GM23248 (cell line): ENCODE measurements at places on chromosomes 7 and 10. TPM values are rescaled to one million over a fixed set of nuclear protein-coding genes. Genes with fewer than 3 reads are reported as not detected.

- H3K4me3 ChIP-seq: no peak overlapping the region
- no peak overlapping the region for H3K27ac ChIP-seq
- no peak for DNase-seq
- no peaks in the 10 kb centered on the region for H3K36me3 ChIP-seq
Measured at GRCh38 chr7:92259610-92260247, 14.0 kb downstream of the ANKIB1 start.

- H3K27me3 ChIP-seq: no peaks in the 10 kb centered on the region
- no peak overlapping the region for H3K4me3 ChIP-seq
- peaks cover 28% of the 10 kb centered on the region for H3K4me1 ChIP-seq
- H3K36me3 ChIP-seq: no peaks in the 10 kb centered on the region
Measured at GRCh38 chr10:86855513-86855912, 99.1 kb downstream of the BMPR1A start.

DNA sequence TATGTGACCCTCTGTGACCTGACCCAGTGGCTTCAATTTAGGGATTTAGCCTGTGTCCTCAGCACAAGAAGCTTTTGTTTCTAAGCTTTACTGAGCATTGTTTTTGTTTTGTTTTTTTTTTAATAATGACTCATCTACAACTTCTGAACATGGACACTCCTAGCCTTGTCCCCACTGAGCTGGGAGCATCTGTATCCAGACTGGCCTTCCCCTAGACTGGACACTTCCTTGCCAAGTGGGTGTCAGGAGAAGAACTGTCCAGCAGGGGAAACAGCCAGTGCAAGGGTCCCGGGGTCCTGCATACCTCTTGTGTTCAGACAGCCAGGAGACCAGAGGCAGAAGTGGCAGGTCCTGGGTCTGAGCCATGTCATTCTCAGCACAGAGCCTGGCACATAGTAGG is 108.6 kb downstream of the TMEM130 start:
- no peaks in the 10 kb centered on the region for H3K36me3 ChIP-seq
- H3K27me3 ChIP-seq: no peaks in the 10 kb centered on the region; the same call in 1 of the 2 replicates
- H3K4me3 ChIP-seq: no peak overlapping the region
- no peak for DNase-seq

DNA sequence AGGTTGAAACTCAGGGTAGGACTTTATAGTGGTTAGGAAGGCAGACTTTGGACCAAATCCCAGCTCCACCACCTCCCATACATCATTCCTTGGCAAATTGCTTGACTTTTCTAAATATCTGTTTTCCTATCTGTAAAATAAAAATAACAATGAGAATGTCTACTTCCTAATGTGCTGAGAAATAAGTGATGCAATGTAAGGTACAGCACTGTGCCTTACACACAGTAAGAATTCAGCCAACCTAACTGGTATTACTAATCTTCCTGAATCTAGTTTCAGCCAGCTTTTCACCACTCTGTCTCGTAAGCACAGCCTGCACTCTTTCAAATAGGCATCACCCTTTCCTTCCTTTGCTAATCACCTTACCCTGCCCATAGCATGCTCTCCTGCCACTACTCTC is 9.7 kb downstream of the PRLHR start:
- no peak for DNase-seq
- H3K4me1 ChIP-seq: peaks cover 8% of the 10 kb centered on the region
- H3K36me3 ChIP-seq: no peaks in the 10 kb centered on the region
- H3K27me3 ChIP-seq: peaks cover 16% of the 10 kb centered on the region; the same call in 1 of the 2 replicates

DNA sequence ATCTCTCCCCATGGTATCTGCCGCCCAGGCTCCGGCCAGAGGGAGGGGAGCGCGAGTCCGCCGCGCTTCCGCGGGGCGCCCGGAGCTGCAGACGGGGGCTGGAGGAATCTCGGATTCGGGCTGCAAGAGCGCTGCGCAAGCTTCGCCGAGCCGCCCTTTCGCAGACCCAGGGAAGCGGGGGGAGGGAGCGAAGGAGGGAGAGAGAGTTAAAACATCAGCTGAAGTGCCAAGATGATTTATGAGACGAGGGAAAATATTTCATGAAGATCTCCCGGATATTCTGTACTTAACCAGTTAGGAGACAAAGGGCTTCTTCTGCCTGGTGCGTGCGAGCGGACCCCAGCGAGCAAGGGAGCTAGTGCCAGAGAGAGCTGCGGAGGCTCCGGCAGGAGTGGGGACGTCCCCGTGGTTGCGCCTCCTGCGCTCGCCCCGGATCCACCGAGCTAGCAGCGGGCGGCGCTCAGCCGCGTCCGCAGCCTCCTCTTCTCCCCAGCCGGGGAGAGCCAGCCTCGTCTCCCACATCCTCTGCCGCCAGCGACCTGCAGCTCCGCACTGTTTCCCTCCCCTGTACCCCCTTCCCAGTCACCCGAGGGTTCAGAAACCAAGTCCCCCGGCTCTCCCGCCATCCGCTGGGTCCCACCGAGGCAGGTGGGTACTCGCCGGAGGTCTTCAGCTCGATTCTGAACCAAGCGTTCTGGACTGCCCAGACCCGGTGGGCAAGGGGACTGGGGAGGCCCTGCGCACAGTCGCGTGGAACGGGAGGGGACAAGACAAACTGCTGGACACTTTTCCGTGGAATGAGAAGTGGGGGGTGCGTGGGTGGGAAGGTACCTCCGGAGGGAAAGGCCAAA is 1.0 kb upstream of the PAX2 start:
- H3K27ac ChIP-seq: no peak overlapping the region
- peaks cover 97% of the 10 kb centered on the region for H3K27me3 ChIP-seq
- no peak overlapping the region for H3K4me3 ChIP-seq
- DNase-seq: no peak
- H3K4me1 ChIP-seq: no peaks in the 10 kb centered on the region

DNA sequence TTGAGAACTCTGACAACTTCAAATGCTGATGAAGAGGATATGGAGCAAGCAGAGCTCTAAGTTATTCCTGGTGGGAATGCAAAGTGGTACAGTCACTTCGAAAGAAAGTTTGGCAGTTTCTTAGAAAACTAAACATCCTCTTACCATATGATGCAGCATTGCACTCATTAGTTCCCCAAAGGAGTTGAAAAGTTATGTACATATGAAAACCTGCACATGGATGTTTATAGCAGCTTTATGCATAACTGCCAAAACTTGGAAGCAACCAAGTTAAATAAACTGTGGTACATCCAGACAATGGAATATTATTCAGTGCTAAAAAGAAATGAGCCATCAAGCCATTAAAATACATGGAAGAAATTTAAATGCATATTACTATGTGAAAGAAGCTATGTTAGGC is 779.3 kb upstream of the COBL start:
- H3K36me3 ChIP-seq: no peaks in the 10 kb centered on the region
- no peak overlapping the region for H3K27ac ChIP-seq
- H3K4me3 ChIP-seq: no peak overlapping the region
- DNase-seq: no peak
- H3K27me3 ChIP-seq: no peaks in the 10 kb centered on the region
- no peaks in the 10 kb centered on the region for H3K4me1 ChIP-seq

GRCh38 chr7:151673216-151673615 is 153.5 kb upstream of the RHEB start:
- DNase-seq: no peak
- no peak overlapping the region for H3K27ac ChIP-seq
- H3K36me3 ChIP-seq: no peaks in the 10 kb centered on the region
- no peaks in the 10 kb centered on the region for H3K4me1 ChIP-seq

Gene MOGAT3
- total RNA-seq: not detected in 2 replicates

Gene VAX1
- not detected in 2 replicates for total RNA-seq

Gene PAPSS2
- 63.6 and 65.9 TPM in 2 replicates for total RNA-seq
